ENCODE measurements at places on chromosomes 16 and 17.

DNA sequence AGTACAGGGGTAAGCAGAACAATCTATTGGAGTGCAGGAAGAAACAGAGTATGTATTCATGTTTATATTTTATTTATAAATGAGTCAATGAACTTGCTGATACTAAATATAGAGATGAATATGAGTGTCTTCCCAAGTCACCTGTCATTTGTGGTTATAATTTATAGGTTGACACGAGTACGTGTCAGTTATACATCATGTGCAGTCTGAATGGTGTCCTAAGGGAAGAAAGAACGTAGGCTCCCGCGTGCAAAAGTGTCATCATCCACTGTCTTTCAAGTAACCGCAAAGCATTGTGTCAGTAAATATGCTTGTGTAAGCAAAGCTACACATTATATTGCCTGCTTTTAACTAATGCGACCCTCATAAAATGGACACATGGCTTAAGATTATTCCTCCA is 786.1 kb downstream of the KCNJ2 start:
- no peak for DNase-seq

DNA sequence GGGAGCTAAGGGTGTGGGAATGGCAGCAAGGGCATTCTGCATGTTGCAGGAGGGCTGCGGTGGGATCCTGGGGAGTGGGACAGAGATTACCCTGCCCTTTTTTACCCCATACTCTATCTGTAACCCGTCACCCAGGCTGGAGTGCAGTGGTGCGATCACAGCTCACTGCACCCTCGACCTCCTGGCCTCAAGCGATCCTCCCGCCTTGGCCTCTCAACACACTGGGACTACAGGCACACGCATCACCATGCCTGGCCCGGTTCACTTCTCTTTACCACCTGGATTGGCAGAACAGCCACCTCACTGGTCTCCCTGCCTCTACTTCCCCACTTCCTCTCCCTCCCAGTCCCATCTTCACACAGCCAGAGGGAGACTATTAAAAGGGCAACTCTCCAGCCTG is 9.5 kb downstream of the ZNF385C start:
- no peak for DNase-seq

- DNase-seq: no peak
These were observed 2.5 kb downstream of the TUBB3 start for GRCh38 chr16:89925596-89926079.

DNA sequence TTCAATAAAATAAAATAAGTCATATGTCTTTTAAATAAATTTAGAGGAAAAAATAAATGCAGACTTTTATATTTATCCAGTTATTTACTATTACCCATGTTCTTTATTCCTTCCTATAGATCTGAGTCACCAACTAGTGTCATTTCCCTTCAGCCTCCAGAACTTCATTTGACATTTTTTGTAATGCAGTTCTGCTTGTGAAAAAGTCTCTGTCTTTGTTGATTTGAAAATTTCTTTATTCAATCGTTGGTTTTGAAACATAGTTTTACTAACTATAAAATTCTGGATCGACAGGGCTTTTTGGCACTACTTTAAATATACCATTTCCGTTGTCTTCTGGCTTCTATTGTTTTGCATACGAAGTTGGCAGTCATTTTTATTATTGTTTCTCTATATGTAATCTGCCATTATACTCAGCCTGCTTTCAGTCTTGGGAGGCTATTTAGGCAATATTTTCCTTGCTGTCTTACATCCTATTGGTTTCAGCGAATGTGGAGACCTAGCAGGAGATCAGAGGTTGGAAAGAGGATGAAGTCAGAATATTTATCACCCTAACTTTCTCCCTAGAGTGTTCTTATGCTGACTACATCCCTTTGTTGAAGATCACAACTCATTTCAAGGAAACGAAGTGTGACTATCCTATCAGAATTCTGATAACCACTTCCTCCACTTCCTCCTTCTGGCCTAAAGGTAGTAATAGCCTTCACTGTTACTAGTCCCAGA is 42.0 kb upstream of the SLC6A2 start:
- DNase-seq: no peak

DNA sequence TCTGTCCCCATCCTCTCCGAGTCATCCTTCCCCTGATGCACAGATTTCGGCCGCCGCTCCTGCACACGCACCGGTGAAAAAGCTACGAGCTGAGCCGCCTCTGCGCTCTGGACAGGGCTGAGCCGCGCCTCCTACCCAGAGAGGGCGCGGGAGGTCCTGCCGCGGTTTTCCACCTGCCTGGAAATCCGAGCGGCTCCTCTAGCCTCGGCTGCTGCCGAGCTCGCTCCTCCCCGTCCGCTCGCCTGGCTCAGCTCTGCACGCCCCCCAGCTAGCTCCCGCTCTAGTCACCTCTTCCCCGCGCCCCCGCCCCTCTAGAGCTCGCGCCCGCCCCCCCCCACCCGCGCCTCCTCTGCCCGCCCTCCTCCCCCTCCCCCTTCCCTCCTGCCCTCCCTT is 198 bp upstream of the SHISA9 start:
- DNase-seq: no peak

- DNase-seq: no peak
These were observed at the start of gene TMEM95 for GRCh38 chr17:7355053-7355452. Gene TMEM95, plus strand, starts transcription at chr17:7355156. Its CDS starts 49 bp downstream, at chr17:7355205.

DNA sequence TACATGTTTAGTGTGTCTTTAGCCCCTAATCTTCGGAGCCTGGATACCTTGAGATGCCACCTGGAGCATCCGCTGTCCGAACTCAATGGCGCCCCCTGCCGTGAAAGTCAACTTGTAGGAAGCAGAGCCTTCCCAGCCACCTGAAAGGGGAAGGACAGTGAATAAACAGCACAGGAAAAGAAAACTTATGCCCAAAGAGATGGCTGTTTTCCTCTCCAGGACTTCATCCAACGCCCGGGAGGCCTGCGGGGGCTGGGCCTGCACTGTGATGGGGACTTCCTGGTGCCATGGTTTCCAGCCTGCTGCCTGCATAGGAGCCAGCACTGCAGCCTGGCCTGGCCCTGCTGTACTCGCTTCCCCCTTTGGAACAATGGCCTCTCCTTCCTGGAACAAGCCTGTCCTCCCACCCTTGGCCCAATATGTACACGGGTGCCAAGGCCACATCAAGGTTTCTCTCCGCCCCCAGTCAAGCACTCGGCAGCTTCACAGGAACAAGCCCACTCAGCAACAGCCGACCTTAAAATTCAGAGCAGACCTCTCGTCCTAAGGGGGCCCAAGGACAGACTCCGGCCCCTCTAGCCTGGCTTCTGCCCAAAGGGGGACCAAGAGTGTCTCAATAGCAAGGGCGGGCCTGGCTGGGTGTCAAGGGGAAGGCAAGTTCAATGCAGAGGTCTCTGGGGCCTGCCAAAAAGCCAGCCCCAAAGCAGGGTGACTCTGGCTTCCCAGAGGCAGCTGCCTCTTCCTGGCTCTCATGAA is 4.5 kb upstream of the UNC13D start:
- no peak for DNase-seq

DNA sequence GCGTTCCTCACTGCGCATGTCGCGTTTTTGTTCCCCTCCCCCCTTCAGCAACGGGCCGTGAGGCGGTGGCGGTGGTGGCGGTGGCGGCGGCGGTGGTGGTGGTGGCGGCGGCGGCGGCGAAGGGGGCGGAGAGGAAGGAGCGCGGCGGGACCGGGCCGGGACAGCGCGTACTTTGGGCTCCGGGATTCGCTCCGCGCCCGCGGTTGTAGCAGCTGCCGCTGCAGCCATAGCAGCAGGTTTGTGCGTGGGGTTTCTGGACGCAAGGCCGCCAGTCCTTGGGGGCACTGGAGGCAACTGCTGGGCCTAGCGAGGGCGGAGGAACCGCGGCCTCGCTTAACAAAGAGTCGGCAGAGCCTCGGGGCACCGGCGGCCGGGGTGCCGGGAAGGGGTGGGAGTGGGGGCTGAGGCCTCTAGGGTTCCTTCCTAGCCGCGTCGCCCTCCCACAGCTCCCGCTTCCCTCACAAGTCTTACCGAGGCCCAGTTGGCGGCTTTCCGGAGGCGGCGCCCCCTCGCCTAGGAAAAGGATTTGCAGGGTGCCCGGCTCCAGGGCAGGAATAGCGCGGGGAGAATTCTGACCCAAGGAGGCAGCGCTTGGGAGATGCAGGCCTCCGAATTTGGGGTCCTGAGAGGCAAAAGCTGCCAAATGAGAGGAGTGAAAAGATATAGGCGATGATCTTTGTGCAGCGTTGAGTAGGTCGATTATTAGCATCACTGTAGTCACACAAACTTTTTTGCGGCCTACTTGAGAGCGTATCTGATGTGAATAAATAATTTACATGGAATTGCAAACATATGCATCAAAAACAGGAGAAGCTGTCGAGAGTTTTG is at the start of gene DDX42:
Gene DDX42, plus strand, starts transcription at position 30 of the 828 bp plus-strand sequence. CDS start 12,880 bp downstream, outside the sequence.
- no peak for DNase-seq

GRCh38 chr16:51756447-51757123 is 605.5 kb upstream of the SALL1 start:
- no peak for DNase-seq

DNA sequence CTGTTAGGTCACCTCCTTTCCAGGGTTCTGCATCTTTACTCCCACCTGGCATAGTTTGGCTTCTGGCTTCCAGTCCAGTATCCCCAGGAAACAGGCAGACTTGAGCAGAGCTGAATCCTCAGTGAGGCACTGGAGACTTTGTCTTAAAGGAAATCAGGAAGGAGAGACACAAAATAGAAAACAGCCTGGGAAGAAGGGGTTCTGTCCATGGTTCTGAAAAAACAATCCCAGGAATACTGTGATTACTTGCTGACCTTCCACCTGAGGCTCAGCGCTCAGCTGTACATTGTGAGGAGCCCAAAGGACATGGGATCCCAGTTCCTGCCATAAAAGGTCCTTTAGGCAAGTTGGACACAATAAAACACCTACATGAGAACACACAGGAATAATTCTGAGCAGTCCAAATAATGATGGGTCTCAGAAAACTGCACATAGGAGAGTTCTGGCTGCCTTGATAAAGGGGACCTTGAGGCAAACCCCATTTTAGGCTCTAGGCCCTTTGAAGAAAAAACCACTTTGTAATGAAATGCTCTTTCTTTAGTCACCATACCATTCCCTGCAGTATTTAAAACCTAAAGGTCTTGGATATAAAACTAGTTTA is 81.4 kb upstream of the CRHR1 start:
- no peak for DNase-seq

- no peak for DNase-seq
These were observed 114.3 kb downstream of the MGAT5B start for GRCh38 chr17:76982408-76983074.

DNA sequence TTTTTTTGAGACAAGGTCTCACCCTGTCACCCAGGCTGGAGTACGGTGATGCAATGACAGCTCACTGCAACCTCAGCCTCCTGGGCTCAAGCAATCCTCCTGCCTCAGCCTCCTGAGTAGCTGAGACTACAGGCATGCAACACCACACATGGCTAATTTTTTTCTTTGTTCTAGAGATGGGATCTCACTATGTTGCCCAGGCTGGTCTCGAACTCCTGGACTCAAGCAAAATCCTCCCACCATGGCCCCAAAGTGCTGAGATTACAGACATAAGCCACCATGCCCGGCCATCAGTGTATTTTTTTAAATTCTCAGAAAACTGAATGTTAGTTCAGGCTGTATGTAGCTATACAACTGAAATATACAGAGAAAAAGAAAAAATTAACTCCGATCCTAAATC is 6.2 kb downstream of the APPBP2 start:
- no peak for DNase-seq

GRCh38 chr17:54891176-54891821 is 9.4 kb upstream of the TOM1L1 start:
- peak; percentile 36 for DNase-seq

- DNase-seq: no peak
These were observed 247.9 kb downstream of the SEC14L1 start for GRCh38 chr17:77388384-77389306.

GRCh38 chr17:73630531-73630930 is 13.7 kb downstream of the SDK2 start:
- DNase-seq: no peak

- DNase-seq: no peak
These were observed 15.3 kb upstream of the OGFOD3 start for GRCh38 chr17:82433560-82434215.

GRCh38 chr16:47043970-47044684 is 70.7 kb upstream of the DNAJA2 start:
- DNase-seq: no peak

DNA sequence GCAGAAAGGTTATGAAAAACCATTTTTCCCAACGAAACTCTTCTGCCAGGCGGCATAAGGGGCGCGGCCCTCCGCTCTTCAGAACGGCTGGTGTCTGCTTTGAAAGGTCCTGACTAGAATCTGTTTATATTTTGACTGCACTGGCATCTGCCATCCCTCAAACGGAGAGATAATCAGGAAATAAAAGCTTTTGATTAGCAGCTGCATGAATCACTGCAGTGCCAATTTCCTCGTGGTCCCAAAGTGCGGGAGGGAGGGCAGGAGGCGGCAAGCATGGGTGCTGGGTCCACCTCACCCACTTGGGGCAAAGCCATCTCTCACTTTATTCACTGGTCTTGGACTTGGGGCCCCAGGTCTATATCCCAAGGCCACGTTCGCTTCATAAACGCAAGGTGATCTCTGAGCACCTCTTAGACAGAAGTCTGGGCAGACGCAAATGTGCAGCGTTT is 49.7 kb downstream of the TBC1D16 start:
- no peak for DNase-seq

- DNase-seq: no peak
These were observed 4.9 kb downstream of the INO80E start for GRCh38 chr16:30000735-30001631.

- DNase-seq: peak; percentile 60
These were observed at the start of the genes ITFG1 and PHKB for GRCh38 chr16:47460711-47461597. Gene ITFG1, minus strand, starts transcription at chr16:47461063. Its CDS starts 18 bp downstream, at chr16:47461045. Gene PHKB, plus strand, starts transcription at chr16:47461331. Its CDS starts 20 bp downstream, at chr16:47461351.

DNA sequence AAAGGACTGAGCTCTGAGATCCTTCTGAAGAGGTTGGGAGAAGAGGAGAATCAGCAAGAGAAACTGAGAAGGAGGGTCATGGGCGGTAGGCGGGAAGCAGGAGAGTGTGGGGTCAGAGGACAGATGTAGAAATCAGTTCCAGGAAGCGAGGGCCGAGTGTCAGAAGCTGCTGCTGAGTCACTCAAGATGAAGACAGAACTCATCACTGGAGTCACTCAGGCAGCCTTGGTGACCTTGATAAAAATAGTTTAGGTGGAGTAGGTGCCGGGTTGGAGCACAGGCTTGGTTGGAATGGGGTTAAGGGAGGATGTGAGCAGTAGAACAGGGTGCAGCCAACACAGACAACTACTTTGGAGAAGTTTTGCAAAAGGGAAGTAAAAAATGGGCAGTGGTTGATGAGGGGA is 6.1 kb upstream of the ITGAM start:
- DNase-seq: no peak

DNA sequence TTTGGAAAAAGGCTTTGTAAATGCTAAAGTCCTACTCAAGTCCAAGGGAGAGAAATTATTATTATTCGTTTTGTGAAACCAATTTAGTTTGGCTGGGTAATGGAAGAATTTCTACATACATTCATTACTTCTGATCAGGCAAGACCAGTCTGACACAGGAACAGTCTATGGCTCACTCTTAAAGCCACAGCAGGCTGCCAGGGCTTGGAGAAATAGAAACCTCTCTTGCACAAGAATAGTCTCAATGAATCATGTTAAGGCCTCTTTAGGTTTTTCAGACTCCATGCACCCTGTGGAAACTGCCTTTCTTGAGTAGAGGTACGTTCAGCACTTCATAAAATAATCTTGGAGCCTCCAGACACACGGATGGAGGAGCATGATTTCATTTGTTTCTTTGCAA is 167.7 kb downstream of the IRX3 start:
- no peak for DNase-seq
